ENCODE measurements at places on chromosomes 16 and 17.
A peak's percentile ranks its signal among the peaks of the same experiment; 100 is the strongest.

GRCh38 chr17:80791758-80792284 lies 199.8 kb upstream of the CHMP6 start:
- peak; percentile 85 for DNase-seq

- DNase-seq = no peak
Observed at GRCh38 chr16:72721981-72722380, 325.9 kb downstream of the ZFHX3 start.

DNA sequence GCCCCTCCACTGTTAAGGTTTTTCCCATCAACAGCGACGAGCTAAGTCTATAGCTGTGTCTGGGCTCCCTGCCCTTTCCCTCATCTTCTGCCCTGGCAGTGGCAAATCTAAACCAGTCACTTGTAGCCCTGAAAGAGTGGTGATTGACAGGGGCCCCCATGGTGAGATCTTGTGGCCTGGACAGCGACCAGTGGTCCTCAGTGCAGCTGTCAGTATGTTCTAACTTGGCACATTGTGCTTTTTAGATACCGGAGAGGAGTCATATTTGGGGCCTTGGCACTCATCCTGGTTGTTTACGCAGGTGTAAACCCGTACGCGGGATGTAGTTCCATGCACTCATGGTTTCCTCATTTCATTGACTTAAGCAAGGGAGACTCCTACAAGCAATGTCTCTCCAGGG lies 57.5 kb upstream of the ARHGAP44 start:
- DNase-seq = no peak

DNA sequence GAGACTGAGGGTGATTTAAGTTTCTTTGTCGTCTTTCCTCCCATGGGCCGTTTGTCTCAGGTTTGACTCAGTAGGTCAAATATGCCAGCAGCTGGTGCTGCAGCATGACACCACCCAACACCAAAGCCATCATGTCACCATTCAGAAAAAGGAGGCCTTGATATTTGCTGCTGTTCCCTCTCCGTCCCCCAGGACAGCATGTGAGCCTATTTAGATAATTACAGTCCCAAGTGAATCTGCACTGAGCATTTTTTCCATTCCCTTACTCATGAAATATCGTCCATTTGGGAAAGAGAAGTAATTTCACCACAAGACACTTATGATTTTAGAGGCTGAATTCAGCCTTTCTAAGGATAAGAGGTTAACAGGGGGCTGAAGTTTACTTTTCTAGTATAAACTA lies 62.2 kb upstream of the ADORA2B start:
- DNase-seq = no peak

- DNase-seq = no peak
Observed at GRCh38 chr17:39225959-39226683, 376 bp upstream of the STAC2 start.

- no peak for DNase-seq
Observed at GRCh38 chr17:27810902-27811557, 10.7 kb upstream of the NOS2 start.

GRCh38 chr17:12616161-12616560 lies 49.5 kb upstream of the MYOCD start:
- no peak for DNase-seq

DNA sequence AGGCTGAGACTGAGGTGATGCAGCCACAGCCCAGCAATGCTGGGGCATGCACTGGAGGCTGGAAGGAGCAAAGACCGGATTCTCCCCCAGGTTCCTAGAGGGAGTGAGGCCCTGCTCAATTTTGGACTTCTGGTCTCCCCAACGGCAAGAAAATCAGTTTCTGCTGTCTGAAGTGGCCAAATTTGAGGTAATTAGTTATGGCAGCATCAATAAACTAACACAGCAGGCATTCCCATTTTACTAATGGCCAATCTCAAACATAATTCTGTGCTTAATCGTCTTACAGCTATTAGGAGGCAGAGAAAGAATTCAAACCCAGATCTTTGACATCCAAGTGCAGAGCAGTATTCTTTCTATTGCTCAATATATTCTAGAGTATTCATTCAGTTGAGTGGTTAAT lies 16.2 kb downstream of the NETO2 start:
- DNase-seq = no peak

DNA sequence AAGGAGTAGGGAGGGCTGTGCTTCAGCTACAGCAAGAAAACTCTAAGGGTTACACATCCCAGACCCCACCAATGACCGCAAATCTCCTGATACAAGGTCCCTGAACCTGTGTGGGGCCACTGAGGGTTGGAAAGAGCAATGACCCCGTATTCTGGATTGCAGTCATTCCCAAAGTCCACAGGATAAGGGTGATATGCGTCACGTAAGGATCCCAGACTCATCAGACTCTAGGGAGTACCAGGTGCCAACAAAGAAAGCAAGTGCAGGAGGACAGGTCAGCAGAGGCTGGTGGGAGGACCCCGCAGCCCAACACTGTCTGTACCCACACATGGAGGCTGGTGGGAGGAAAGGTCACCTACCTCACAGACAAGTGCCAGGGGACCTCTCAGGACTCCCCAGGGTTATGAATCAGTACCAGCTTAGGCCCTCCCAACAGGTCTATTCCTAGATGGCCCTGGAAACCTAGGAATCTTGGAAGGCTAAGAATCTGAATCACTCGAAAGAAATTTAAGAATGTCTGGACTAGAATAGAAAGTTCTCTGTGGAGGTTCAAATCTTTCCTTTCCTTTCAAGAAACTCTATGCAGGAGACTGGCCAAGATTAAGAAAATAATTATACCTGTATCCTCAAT lies 16.2 kb downstream of the PITPNA start:
- no peak for DNase-seq

- DNase-seq = peak; percentile 67
Observed at GRCh38 chr17:78351449-78352006, 8.3 kb downstream of the SOCS3 start.

DNA sequence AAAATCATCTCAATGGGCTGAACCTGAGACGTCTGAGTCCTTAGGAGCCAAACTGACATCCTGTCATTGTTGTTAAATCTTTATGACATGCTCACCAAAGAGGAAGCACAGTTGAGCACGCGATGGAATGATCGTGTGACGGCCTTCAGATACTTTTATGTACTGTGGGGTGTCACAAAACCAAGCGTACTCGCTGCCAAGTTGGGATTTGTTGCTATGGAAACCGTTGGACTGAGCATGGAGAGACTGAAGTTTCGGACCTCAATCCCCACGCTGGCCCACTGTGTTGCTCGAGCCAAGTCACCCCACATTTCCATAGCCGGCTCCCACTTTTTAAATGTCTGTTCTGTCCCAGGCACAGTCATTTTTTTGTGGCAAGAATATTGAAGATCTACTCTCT lies 222.8 kb upstream of the SDK2 start:
- no peak for DNase-seq

- DNase-seq = peak; percentile 79
Observed at GRCh38 chr16:28277537-28278388, 14.6 kb upstream of the SBK1 start.

GRCh38 chr16:20806168-20807050 lies at the start of the genes ERI2 and REXO5:
Gene ERI2 (minus strand): TSS chr16:20806472. CDS start chr16:20806430, 42 bp downstream.
Gene REXO5 (plus strand): TSS chr16:20806527. CDS start chr16:20806954, 427 bp downstream.
- DNase-seq = peak; percentile 93

GRCh38 chr17:1714980-1715802 lies 5.0 kb upstream of the TLCD2 start:
- peak; percentile 85 for DNase-seq

GRCh38 chr16:78538919-78539318 lies 439.5 kb downstream of the WWOX start:
- no peak for DNase-seq

- DNase-seq = peak; percentile 25
Observed at GRCh38 chr17:37276475-37276874, 99.3 kb upstream of the C17orf78 start.

DNA sequence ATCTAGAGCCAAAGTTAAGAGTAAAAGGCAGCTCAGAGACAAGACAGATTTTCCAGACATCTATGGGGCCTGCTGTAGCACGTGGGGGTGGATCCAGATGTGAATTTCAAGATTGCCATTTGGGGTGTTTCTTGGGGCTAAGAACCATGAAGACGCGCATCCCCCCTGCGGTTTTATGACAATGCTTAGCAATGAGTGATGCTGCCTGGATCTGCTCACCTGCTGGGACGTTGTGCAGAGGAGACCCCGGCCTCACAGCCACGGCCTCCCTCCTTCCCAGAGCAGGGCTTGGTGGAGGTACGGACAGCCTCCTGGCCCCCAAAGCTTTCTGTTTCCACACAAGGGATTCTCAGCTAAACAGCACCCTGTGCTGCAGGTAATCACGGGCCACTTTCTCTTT lies 151.5 kb upstream of the DYNLRB2 start:
- DNase-seq = no peak

DNA sequence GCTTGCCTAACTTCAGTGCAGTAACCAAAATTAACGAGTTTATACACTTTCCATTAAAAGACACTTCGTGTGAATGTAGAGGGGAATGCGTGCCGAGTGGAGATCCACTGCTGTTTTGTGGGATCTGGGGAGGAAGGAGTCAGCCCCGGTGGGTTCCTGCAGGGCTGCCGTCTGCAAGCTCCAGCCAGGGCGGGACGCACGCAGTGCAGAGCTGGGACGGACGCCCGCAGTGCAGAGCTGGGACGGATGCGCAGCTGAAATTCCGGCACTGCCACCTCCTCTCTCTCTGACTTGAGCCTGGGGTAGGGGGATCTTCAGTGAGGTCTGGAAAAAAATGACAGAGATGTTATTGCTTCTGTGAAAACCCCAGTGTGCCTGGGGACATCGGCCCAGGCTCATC lies 16.5 kb upstream of the ZC3H18 start:
- no peak for DNase-seq

DNA sequence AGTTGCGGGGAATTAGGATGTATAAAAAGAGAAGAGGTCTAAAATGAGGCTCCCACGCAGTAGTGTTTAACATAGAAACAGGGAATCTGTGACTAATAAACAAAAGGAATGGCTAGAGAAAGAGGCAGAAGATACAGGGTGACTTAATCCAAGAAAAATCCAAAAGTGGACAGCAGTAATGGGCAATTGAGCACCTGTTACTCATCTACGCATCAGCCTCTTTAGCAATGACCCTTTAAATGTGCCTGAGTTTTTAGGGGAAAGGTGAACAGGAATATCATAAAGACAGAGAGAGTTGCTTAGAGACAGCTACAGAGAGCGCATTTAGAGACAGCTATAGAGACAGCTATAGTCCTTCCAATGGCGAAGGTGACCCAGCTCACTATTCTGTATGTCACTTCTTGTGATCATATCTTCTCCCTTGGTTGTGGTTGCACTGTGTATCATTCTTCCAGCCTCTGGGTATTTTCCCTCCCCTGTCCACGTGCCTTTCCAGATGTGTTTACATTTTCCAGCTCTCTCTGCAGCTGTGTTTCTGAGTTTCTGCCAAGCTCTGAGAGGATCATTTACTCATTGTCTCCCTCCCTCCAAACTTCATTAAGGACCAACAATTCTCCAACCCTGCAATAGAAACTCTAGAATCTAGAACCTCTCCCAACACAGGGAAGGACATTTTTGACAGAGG lies 61.5 kb downstream of the MYOCD start:
- DNase-seq = no peak

DNA sequence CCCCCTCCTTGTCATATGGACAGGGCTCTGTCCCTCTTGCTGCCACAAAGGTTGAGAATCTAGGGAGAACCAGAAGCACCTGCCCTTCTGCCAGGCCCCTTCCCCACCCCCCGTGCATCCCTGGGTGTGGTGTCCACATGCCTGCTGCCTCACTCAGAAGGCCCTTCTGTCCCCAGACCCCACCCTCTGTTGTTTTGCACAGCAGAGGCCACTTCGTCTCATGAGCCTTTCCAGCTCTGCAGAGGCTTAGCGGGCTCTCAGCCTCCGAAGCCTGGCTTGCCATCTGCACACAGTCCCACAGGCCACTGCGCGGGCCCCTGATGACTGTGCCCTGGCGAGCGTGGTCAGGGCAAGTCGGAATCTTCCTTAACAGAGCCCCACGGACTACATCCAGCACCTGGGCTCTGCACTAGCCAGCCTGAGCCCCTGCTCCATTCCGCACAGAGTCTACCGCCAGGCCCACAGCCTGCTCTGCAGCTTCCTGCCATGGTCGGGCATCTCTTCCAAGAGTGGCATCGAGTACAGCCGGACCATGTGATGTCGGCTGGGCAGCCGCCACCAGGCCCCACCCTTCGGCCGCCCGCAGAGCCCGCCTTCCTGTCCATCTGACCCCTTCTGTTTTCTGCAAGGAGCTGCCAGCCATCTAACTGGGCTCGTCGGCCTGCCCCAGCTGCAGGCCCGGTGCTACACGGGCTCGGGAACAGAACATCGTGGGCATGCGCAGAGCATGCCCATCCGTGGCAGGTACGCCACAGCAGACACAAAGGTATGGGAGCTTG lies 10.8 kb downstream of the C16orf90 start:
- no peak for DNase-seq

DNA sequence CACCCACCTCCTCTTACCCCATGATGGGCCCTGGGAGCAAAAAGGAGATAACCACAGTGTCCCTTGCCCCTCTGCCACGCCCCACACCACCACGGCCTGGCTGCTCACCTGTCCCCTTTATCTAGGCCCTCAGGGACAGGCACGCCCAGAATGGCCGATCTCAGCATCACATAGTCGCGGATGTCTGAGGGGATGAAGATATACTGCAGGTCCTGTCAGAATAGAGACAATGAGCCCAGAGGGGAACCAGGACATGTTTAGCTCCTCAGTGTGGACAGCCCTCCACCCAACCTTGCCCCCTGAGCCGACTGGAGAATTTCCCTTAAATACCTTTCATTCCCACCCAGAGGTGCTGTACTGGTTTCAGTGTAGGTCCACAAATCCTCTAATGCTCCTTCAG lies 15.2 kb downstream of the ST6GALNAC2 start:
- DNase-seq = no peak

GRCh38 chr17:77666881-77667395 lies 291.6 kb upstream of the TNRC6C start:
- no peak for DNase-seq

- no peak for DNase-seq
Observed at GRCh38 chr16:27264151-27264550, 4.4 kb downstream of the NSMCE1 start.

DNA sequence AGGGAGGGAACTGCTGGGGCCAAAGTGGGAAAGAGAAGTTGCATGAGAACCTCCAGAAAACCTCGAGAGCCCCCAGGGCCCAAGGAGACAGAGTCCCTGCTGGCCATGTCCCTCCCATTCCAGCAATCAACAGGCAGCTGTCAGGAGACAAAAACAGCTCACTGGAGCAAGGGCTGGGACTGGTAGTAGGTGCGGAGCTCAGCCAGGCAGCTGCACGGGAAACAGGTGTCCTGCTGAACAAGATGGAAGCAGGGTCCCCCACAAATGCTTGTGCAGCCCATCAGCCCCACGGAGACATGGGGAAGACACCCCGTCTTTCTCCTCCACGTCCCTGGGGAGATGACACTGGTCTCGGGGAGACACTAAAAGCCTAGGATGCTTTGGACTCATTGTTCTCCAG lies 34.5 kb downstream of the SDK2 start:
- DNase-seq = no peak

- DNase-seq = no peak
Observed at GRCh38 chr16:13138528-13138927, 237.1 kb downstream of the SHISA9 start.

- DNase-seq = no peak
Observed at GRCh38 chr17:47959825-47960655, 2.4 kb upstream of the PRR15L start.
